ENCODE measurements at places on chromosomes 11 and 22. TPM values are rescaled to one million over a fixed set of nuclear protein-coding genes. Genes with fewer than 3 reads are reported as not detected.

The RFPL1 gene
- not detected for total RNA-seq

The MPPED2 gene
- total RNA-seq = 6.0 TPM

The OOSP3 gene
- total RNA-seq = not detected

The ST14 gene
- total RNA-seq = 2.4 TPM

The NRXN2 gene
- 3.3 TPM for total RNA-seq

The CASP12 gene
- not detected for total RNA-seq
